ENCODE measurements at places on chromosomes 5 and 9.

DNA sequence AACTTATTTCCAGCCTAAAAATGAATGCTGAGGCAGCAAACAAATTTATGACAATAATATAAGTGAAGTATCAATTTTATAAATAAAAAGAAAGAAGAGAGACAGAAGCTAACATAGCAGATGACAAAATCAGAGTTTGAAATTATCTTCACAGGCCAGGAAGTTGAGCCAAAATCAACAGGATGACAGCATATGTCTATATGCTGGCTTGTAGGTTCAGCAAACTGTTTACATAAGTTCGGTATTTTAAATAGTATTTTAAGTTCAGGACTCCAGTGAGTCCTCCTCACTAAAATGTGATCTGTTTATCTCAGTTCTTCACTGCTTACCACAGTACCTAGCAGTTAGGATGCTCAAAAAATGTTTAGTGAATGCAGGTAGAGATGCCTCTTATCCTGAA is 359.6 kb upstream of the SMC2 start:
- DNase-seq = no peak

DNA sequence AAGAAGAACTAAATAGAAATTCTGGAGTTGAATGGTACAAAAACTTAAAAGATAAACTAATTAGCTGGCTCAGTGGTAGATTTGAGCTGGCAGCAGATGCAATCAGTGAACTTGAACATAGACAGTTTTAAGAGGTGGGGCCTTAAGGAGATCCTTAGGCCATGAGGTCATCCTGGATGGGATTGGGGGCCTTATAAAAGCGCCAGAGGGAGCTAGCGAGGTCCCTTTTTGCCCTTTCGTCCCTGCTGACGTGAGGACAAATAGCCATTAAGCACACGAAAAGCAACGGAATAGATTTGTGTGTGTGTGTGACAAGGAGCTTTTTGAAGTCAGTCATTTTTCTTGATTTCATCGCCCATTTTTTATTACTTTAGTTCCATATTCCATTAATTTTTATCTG is 83.3 kb downstream of the ZNF354C start:
- DNase-seq = no peak

GRCh38 chr9:4663956-4664355 is 1.9 kb downstream of the PLPP6 start:
- DNase-seq = no peak

DNA sequence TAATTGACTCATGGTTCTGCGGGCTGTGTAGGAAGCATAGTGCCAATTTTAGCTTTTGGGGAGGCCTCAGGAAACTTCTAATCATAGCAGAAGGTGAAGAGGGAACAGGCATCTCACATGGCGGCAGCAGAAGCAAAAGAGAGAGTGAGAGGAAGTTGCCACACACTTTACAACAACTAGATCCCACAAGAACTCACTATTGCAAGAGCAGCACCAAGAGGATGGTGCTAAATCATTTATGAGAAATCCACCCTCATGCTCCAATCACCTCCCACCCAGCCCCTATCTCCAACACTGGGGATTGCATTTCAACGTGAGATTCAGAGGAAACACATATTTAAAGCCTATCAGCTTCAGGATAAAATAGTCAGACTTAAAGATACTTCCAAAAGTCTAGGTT is 36.1 kb upstream of the LPAR1 start:
- DNase-seq = no peak

DNA sequence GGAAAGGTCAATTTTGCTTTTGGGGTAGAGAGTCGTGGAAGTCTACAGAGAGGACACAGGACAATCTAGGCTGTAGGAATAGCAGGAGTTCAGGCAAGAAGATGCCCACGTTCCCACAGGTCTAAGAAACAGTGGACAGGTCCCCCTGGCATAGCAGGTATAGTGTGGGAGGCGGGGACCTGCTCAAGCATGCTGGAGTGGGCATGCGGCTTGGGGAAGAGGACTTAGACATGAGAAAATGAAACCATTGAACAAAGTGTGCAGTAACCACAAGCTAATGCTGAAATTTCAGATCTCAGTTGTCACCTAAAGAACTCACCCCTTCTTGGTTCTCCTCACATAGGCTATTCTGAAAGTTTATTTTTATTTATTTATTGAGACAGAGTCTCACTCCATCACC is 142.8 kb upstream of the EFNA5 start:
- DNase-seq = no peak

GRCh38 chr5:118996098-118996497 is 7.8 kb upstream of the DTWD2 start:
- DNase-seq = no peak

- DNase-seq = no peak
Measured at GRCh38 chr5:14720236-14720923, 55.9 kb downstream of the OTULIN start.

DNA sequence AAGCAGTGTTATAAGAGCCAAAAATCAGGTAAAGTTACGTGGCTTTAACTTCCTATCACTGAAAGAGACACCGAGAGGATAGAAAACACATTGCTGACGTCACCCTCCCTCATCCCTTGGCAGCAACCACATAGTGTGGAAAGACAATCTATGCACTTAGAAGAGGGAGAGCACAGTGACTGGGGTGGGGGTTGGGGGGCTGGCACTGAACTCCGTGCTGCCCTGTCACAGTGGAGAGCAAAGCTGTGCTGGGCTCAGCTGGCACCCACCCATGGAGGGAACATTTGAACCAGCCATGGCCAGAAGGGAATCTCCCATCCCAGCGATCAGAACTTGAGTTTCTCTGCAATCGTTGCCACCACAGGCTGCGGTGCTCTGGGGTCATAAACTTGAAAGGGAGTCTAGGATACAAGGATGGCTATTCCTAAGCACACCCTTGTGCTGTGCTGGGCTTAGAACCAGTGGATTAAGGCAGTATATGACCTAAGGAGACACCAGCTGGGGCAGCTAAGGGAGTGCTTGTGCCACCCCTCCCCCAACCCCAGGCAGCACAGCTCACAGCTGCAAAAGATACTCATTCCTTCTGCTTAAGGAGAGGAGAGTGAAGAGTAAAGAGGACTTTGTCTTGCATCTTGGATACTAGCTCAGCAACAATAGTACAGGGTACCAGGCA is 73.4 kb downstream of the KIAA0825 start:
- no peak for DNase-seq

DNA sequence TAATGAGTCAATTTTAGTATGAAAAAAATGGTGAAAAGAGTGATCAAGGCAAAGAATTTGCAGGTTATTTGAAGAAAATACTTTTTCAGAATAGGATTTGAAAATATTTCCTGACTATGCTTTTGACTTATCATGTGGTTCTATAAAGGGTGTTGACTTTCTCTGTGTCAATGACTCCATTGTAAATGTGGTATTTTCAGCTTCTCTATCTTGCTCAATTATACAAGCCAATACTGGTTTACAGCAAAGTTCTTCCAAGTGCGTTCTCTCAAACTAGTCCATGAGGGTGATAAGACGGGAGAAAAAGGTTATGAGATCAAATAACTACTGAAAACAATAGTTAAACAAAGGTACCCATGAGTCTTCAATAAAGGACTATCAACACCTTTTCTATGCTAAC is 21.7 kb downstream of the IL33 start:
- DNase-seq = no peak

- no peak for DNase-seq
Measured at GRCh38 chr5:168327994-168328393, 36.5 kb downstream of the WWC1 start.

GRCh38 chr5:132016721-132017250 is 5.3 kb upstream of the ACSL6 start:
- no peak for DNase-seq

DNA sequence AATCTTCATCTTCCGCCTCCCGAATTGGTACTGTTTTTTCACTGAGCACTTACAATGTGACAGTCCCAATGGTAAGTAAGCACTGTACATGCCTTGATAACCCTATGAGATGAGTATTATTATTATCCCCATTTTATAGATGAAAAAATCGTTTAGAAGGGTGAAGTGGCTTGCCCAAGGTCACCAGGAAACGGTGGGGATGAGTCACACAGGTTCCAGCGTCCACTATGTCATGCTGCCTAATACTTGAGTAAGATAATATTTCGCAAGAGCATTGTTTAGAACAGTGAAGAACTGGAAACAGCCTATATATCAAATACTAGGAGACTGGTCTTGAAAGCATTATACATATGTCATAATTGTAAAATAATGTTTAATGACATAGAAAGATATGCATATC is 12.9 kb downstream of the HAND1 start:
- no peak for DNase-seq

DNA sequence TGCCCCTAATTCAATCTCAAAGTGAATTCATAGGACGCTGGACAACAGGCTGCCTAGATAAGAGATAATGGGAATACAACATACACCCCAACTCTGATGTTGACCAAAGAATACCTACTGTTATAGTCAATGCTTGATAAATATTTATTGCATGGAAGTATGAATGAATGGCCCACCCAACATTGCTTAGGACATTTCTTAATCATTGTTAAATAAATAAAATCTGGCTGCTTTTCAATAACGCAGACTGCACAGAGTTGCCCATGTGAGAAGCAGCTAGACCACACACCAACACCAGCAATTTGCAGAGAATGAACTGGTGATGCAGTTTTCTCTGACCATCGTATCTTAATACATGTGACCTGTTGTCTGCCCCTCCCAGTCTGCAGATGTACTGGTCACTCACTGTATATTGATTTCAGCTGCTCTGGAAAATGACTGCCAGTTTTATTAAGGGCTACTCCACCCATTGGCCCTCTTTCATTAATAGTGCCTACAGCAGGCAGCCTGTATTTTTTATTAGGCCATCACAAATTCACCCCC is 236.2 kb upstream of the WWC1 start:
- DNase-seq = no peak

GRCh38 chr9:131839281-131840084 is 99.6 kb upstream of the RAPGEF1 start:
- no peak for DNase-seq

All from C1 segment of cervical spinal cord (tissue), 14 donors.